ENCODE measurements at places on chromosomes 6 and 20.

DNA sequence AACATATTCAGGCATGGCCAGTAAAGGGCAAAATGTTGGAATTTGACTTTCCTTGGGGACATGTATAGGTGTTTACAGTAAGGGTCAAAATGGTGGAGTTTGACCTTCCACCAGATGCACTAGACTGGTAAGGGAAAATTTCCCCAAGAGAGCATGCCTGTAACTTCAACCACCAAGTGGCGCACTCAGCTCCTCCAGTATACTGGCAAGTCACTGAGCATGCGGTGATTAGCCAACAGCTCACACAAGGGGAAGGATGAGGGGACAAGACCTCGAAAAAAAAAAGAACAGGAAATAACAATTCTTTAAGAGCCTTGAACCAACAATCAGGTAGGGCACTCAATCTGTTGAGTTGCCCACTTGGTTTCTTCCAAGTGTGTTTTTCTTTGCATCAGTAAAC is 140.9 kb downstream of the EYS start:
- no peak for DNase-seq

GRCh38 chr6:101666256-101666655 is 272.7 kb downstream of the GRIK2 start:
- DNase-seq, result no peak

GRCh38 chr20:41278936-41279335 is 38.6 kb downstream of the ZHX3 start:
- no peak for DNase-seq

DNA sequence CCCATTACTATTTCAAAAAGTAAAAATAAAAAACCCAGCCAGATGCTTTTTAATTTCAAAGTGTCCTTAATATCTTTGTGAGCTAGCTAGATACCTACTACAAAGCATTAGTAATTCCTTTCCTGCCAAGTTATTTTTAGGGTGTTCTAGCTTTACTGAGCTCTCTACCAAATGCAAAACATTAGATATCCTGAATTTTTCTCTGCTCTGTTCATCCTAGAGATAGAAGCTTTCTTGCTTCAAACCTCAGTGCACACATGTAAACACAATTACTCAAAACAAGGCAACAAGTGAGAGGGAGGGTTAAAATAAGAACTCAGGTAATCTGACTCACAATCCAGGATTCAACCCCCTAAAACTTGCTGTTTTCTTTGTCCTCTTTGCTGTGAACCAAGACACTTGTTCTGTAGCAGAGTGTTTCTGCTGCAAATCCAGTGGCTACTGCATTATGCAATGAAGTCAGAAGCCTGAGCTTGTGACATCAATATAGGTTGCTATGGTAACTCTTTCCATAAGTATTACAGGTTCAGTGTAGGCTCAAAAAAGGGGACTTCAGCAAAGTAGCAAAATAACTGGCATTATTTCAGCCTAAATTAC is 72.6 kb upstream of the STXBP5 start:
- no peak for DNase-seq

DNA sequence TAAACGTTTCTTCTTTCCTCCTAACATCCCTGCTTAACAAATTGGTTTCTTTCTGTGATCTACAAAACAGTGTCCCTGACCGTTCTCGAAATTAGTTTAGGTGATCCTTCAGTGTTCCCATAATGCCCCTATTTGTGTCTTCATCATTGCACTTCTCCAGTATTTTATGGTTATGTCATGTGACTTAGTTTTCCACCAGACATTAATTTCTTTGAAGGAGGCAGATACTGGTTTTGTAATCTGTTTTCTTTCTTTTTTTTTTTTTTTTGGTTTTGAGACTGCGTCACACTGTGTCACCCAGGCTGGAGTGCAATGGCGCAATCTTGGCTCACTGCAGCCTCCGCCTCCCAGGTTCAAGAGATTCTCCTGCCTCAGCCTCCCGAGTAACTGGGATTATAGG is 49.2 kb downstream of the FAM217A start:
- DNase-seq, result no peak

DNA sequence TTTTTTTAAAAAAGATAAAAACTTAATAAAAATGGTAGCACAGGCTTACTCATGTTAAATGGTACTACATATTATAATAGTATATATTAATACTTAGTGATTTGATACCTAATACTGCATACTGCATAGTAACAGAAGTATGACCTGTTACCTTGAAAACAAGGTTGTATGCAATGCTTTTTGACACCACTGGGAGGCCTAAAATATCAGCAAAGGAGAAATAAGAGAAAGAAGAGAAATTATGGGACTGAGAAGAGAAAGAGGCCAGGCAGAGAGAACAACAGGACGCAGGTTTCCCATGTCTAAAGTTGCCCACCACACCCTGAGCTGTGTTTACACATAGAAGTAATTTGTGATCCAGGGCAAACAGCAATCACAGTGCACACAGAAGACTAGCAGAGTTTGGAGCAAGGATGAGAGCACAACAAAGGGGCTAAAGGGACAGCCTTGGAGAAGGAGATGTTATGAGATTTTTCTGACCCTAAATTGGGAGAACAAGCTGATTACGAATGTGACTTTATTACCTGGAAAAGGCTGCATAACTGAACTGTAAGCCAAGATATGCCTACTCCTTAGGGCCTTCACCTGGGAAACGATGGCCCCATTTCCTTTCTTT is 73.2 kb downstream of the ROS1 start:
- no peak for DNase-seq

DNA sequence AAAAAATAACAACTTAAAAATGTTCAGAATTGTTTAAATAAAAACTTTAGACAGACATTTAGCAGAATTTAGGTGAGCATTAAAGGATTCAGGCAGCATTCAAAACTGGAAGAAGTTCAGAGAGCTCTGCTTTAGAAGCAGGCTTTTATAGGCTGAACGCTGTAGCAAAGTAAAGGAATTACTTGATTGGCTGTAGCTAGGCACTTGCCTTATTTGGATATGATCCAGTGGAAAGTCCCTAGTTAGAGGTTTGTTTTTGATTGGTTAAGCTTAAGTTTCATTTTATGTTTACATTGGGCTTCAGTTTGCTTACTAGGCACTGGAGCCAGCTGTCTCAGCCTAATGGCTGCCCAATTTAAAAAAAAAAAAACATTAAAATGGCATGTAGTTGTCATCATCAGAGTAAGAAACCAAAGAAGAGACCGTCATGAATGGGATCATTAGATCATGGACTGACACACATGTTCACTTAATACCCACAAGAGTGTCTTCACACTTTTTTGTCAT is 65.1 kb downstream of the CBFA2T2 start:
- DNase-seq, result no peak
